Motor neuron (in vitro differentiated cells): ENCODE measurements at places on chromosomes 3 and 15. TPM values are rescaled to one million over a fixed set of nuclear protein-coding genes. Genes with fewer than 3 reads are reported as not detected.

The CLDN16 gene
- 0.05 TPM in 1 of 2 replicates, not detected in the other for total RNA-seq

DNA sequence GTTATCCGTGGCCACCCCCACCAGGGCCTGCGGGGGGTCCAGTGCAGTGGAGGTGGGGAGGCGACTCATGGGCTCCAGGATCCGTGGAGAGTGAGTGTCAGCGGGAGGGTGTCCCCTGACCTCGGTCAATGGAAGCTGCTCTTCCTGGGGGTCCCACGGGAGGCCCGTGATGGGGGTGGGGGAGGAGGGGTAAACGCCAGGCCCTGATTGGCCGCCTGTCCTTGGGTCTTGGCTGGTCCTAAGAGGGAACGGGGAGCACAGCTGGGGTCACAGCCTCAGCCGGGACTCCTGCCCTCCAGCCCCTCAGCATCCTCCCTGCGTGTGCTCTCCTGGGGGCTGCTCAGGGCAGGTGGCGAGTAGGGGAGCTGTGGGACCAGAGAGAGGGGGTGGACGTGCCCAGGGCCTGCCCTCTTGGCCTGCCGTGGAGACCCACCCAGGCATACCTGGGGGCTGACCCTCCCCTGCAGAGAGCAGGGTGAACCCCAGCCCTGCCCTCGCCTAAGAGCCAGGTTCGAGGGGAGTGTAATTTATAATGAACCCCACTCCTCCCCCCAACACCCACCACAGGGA is 184.6 kb downstream of the GOLGA6L6 start:
- no peak for ATAC-seq

DNA sequence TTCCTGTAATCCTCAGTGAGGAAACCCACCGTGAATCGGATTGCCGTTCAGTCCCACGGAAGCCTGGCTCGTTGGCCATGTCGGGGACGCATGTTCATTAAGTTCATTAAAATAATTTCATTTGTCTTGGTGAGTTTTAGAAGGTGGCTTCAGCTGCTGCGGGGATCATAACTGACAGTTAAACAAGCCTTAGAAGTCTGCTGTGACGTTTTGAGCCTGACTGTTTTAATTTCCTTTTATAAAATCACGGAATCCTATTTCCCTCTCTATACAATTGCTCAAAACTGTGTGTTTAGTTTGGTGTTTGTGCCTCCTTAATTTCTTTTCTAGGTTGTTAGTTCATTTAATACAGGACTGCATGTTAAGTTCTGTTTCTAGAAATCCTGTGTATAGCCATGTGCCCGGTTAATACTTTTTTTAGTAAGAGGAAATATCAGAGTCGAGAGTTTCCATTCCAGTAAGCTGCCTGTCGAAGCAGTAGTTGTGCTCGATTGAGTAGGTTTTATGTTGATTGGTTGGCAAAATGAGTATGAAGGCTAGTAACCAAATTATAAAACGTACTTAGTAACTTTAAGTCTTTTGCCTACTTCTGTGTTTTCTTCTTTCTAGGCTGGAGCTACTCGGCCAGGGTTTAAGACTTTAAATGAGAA is 705 bp downstream of the NIPA2 start:
- ATAC-seq = no peak

DNA sequence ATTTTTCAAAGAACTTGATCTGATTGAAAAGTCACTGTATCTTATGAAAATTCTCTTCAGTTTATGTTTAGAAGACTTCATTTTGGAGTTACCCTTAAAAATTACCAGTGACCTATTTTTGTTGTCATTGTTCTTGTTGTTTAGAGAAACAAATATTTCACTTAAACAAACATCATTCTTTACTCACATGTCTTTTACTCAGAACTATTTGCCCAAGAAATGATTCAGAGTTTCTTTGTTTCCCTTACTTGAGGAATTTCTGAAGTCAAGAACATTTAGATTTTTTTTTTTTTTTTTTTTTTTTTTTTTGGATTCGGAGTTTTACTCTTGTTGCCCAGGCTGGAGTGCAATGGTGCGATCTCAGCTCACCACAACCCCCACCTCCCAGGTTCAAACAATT is 259.6 kb upstream of the UBE2E1 start:
- ATAC-seq = no peak

- no peak for ATAC-seq
These were observed 363.4 kb upstream of the ARHGEF26 start for GRCh38 chr3:153757839-153758238.

DNA sequence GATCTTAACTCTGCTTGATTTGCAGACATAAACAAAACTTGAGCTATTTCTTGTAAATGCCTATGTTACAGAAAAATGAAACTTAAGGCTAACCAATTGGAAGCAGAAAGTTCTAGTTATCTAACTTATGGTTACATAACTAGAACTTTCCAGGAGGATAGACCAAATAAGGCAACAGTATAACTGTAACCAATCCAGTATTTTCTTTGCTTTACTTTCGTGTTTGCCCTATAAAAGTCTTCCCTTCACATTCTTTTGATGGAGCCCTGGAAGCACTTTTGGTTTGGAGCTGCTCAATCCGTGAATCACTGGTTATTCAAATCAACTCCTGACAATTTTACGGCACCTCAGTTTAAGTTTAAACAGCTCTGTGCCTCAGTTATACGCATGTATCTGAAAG is 164.6 kb downstream of the SUCLG2 start:
- no peak for ATAC-seq
